ENCODE measurements at places on chromosomes 3 and 15.

- H3K4me3 ChIP-seq: no peak overlapping the region
- DNase-seq: no peak
- H3K36me3 ChIP-seq: peaks cover 7% of the 10 kb centered on the region
- H3K27ac ChIP-seq: no peak overlapping the region
These were observed 50.2 kb downstream of the RARB start for GRCh38 chr3:25478211-25478757.

GRCh38 chr15:22786868-22787698 lies 639 bp downstream of the NIPA1 start:
- peaks cover 11% of the 10 kb centered on the region for H3K4me1 ChIP-seq
- DNase-seq: no peak
- peaks cover 6% of the 10 kb centered on the region for H3K27me3 ChIP-seq
- peak overlapping the region; percentile 13 for H3K27ac ChIP-seq

GRCh38 chr3:52925405-52926313 lies 28.3 kb upstream of the STIMATE start:
- H3K4me1 ChIP-seq: no peaks in the 10 kb centered on the region
- peaks cover 4% of the 10 kb centered on the region for H3K36me3 ChIP-seq
- H3K4me3 ChIP-seq: no peak overlapping the region
- no peaks in the 10 kb centered on the region for H3K27me3 ChIP-seq
- DNase-seq: no peak
- H3K27ac ChIP-seq: no peak overlapping the region

DNA sequence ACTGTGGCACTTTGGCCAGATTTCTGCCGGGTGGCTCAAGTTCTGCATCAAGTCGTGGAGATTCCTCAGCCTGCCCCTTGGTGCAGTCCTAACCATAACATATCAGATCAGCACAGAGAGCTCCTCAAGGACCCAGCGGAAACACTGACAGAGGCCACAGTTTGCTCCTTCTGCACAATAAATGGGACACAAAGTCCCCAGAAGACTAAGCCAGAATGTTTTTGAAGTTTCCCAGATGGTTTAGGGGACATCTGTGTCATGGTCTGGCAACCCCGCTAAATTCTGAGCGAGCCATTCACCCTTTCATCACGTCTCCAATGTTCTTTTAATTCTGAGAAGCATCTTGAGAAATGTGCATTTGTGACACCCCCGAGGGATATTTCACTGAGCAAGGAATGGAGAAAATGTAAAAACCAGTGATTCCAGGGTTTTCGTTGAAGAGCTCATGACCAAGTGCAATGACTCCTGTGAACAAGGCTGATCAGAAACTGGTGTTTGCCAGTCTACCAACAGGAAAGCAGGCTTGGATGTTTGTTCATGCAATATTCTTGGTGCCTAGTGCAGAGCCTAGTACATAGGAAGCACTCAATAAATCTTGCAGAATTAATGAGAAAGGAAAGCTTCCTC lies 64.8 kb upstream of the LMCD1 start:
- H3K27me3 ChIP-seq: no peaks in the 10 kb centered on the region
- no peak overlapping the region for H3K4me3 ChIP-seq
- DNase-seq: no peak
- peaks cover 5% of the 10 kb centered on the region for H3K36me3 ChIP-seq

DNA sequence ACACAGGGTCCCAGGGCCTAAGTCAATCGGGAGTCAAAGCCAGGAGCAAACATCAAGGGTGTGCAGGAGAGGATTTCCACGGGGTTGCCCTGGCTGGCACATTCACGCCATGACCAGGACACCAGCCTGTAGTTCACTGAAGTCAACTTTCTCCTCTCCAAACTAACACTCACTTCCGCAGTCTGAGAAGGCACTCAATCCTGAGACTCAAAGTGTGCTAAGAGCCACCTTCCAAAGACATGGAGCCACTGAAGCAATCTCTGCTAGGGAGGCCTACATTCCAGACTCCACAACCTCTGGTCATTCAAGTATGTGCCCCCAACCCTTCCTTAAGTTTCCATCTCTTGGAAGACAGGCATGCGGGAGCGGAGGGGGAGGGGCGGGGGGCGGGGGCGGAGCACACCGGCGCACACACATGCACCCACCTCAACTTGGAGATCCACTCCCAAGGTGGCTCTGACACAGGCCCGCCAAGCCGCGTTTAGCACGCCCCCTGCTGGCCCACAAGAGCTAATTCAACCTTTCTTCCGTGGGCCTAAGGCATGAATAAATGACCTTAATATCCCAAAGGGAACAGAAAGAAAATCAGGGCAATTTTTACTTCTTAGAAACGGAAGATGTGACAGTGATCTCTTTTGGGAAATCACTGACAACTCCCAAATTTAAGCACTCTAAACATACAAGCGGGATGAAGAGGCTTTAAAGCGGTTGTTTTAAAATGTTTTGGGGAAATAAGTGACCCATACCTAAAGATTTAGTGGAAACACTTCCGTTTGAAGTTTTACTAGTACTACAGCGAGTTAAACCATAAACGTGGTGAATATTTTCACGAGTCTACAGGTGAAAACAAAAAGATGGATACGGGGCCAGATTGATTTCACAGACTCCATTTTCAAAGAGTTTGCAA lies 162.5 kb upstream of the CHRNA7 start:
- H3K4me1 ChIP-seq: peaks cover 13% of the 10 kb centered on the region
- H3K27ac ChIP-seq: no peak overlapping the region
- H3K27me3 ChIP-seq: peaks cover 15% of the 10 kb centered on the region

GRCh38 chr3:122665226-122665786 lies 15.3 kb upstream of the PARP14 start:
- no peak overlapping the region for H3K27ac ChIP-seq
- H3K4me3 ChIP-seq: no peak overlapping the region
- no peak for DNase-seq

DNA sequence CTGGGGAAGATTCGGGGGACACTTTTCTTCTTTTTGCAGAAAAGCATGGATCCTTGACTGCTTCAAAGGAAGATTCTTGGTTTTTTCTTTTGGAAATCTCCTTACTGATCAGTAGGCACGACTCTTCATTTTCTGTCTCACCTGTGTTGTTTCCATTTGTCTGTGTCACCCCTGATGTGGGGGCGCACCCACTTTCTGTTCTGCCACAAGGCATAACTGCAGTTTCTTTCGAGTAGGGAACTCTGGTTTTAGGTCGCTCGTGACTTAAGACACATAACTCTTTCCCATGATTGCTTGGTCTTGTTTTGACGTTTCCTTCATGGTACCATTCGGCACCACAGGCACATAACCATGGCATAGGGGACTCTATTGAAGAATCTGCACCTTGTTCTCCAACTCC lies 31.3 kb downstream of the RNF168 start:
- H3K36me3 ChIP-seq: peaks cover 3% of the 10 kb centered on the region
- no peak overlapping the region for H3K4me3 ChIP-seq
- peaks cover 21% of the 10 kb centered on the region for H3K4me1 ChIP-seq
- DNase-seq: no peak
- no peak overlapping the region for H3K27ac ChIP-seq
